ENCODE measurements at places on chromosomes 2 and 18.

GRCh38 chr2:2146969-2147900 is 183.8 kb downstream of the MYT1L start:
- no peak for DNase-seq

DNA sequence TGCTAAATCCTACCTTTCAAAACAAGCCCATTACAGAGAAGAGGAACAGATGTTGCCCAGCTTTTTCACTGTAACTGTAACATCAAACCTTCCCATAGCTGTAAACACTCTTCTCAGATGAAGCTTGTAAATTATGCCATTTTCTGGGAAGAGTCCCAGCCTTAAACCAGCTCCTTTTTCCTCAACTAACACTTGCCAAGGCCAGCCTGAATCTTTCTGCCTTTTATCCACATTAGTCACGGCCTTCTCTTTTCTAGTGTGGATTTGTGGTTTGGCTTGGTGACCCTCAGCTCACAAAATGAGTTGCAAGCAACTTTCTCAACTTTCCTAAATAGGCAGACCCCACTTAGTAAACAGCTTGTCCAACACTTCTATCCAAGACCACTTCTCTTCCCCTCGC is 90.2 kb downstream of the CABLES1 start:
- DNase-seq: no peak

DNA sequence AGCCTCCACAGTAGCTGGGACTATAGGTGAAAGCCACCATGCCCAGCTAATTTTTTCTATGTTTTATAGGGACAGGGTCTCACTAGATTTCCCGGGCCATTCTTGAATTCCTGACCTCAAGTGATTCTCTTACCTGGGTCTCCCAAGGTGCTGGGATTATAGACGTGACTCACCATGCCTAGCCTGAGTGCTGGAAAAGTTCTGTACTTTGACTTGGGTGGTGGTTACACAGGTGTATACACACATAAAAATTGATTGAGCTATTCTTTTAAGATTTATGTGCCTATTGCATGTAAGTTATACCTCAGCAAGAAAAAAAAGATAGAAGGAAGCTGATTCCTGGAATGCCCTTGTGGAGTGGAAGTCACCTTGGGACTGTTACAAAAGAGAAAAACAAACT is 34.8 kb upstream of the KCNF1 start:
- no peak for DNase-seq

- no peak for DNase-seq
Observed at GRCh38 chr2:157107877-157108276, 149.6 kb upstream of the GALNT5 start.

- DNase-seq: no peak
Observed at GRCh38 chr2:234322766-234323465, 174.0 kb downstream of the ARL4C start.

GRCh38 chr2:238912228-238912915 is 64.5 kb downstream of the TWIST2 start:
- DNase-seq: no peak

DNA sequence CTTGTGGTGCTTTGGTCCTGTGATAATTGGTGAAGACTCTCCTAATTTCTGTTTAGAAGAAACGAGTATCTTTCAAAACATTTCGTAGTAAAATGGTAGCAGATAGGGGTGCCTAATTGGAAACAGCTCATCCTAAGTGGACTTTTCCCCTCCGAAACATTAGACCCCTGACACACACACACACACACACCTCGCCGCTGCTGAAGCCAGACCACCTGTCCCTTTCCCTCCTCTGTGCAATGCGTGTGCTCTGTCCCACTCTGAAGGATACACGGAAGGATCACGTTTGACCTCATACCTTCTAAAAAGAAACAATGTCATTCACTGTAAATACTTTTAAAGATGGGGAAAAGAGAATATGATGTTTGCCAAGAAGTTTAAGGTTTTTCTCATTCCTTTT is 36.2 kb upstream of the TMEM87B start:
- DNase-seq: no peak

- no peak for DNase-seq
Observed at GRCh38 chr2:227471412-227471811, 544 bp upstream of the AGFG1 start.

- DNase-seq: no peak
Observed at GRCh38 chr2:100252811-100253698, 69.2 kb downstream of the LONRF2 start.

- DNase-seq: no peak
Observed at GRCh38 chr2:55839182-55839819, 84.3 kb downstream of the EFEMP1 start.

DNA sequence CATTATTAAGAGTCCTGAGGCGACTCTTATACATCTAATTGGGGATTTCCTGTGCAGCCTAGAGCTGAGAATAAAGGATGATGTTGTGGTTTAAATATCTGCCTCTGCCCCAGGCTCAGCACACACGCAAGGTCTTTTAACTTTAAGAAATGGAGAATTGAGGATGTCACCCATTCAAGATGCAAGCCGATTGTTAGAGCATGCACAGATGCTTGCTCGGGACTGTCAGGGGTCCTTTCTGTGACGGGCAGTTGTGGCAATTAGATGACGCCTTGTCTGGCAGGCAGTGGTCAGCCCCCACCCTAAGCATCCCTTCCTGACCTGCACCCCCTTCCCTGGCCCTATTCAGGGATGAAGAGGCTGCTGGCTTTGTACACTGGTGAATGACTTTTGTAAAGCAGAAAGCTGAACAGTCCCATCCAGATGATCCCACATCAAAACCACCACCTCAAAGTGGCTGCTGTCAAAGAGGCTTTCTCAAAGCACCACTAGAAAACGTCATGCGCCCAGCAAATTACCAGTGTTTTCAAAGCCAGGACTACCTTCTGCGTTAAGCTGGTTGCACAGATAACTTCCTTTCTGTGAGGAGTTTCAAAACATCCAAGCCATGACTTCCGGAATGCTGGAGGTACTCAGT is 23.7 kb downstream of the FAM178B start:
- peak; percentile 90 for DNase-seq

GRCh38 chr2:123840574-123840973 is 184.5 kb upstream of the CNTNAP5 start:
- no peak for DNase-seq

DNA sequence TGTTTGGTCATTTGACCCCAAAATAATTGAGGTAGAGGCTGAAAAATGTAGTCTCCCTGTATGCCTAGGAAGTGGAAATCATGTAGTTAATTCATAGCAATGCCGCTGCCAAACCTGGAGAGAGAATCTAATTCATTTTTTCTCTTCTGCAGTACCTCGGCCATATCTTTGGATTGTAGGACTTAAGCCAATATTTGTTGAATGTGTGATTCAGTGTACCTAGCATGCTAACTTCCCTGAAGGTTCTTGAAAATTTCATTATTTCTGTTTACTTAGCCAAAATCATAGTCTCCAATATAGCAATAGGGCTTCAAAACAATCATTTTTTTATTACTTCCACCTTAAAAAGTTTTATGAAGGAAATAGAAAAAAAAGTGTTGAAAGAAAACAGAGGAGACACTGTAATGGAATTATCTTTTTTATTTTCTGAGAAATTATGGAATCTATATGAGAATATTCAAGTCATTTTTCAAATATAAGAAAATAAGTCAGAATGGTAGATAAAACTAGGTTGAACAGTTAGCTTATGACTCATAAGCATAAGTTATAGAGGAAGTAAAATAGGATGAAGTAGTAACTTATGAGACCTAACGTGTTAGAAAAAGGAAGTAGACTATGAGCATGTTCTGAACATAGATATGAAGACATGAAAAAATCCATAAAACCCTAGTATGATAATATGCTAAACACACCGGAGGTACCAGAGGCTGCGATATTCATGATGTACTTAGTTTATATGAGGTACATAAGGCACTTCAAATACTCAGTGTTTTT is 35.2 kb upstream of the CDH19 start:
- no peak for DNase-seq

DNA sequence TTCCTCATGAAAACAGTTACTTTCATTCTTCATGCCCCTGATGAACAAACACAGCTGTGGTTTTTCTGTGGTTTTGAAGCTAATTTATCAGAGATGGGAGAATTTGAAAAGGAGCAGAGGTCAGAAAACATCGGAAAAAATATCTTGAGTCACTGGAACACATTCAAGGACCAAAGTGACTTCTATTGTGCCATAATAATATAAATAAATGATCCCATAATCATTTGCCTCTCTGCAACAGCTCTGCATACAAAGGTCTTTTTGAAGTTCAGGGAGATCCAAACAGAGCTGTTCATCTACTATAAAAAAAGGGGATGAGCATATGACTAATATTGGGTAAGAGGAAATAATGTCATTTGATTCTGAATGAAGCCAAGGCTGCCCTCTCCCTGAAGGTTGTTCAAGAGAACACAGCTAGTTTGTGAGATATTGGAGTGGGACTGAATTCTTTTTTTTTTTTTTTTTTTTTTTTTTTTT is 201.3 kb upstream of the GALNT5 start:
- no peak for DNase-seq

DNA sequence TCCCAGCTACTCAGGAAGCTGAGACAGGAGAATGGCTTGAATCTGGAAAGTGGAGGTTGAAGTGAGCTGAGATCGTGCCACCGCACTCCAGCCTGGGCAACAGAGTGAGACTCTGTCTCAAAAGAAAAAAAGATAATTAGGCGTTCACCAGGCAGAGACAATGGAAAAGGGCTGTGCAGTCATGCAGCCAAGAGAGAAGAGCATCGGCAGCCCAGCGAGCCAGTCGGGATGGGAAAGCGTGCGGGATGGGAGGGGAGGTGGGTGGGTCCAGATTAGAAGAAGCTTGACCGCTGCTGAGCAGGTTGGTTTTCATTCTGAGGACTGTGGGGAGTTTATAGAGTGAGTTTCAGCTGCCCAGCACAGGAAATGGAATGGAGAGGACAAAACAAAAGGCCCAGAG is 15.0 kb upstream of the CYS1 start:
- DNase-seq: no peak

GRCh38 chr2:101341901-101342624 is 33.6 kb upstream of the RNF149 start:
- peak; percentile 29 for DNase-seq

DNA sequence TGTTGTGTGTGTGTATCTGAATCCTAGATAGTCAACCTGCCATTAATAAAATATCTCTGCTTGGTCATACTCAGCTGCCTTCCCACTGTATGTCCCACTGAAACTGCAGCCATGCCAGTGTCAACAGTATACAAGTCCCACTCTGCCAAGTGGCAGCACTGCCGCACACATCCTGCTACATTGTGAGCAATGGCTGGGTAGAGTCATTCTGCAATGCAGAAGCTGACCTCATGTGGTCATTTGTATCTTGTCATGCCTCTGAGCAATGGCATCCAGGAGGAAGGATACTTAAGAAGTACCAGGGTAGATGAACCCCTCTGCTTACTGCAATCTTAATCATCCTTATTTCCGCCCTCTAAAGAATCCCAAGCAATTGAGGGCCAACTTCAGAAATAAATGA is 302.2 kb upstream of the DDX18 start:
- DNase-seq: no peak

GRCh38 chr2:1494257-1494656 is 81.0 kb downstream of the TPO start:
- no peak for DNase-seq

DNA sequence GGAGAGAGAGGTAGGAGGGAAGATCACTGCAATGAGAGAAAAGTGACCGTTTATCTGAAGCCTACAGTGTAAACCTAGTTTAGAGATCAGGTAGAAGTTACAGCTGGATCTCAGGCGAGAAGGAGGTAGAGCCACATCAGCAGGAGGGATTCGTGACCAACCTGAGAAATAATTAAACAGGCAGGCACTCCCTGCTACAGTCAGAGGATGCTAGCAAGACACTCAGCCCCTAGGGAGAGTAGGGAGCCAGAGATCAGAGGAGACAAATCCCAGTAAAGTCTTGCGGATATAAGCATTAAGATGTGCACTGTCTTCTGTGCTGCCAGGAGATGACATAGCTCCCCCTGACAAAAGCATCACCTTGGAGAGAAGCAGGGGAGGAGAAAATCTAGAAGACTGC is 629.1 kb upstream of the SLC39A10 start:
- DNase-seq: no peak

GRCh38 chr2:37232131-37232933 is 874 bp downstream of the NDUFAF7 start:
- no peak for DNase-seq

- DNase-seq: no peak
Observed at GRCh38 chr2:236691799-236692167, 122.2 kb downstream of the ACKR3 start.

GRCh38 chr2:197306696-197307040 is 3.9 kb downstream of the ANKRD44 start:
- no peak for DNase-seq

- DNase-seq: peak; percentile 59
Observed at GRCh38 chr2:134411828-134412638, 158.2 kb downstream of the MGAT5 start.

DNA sequence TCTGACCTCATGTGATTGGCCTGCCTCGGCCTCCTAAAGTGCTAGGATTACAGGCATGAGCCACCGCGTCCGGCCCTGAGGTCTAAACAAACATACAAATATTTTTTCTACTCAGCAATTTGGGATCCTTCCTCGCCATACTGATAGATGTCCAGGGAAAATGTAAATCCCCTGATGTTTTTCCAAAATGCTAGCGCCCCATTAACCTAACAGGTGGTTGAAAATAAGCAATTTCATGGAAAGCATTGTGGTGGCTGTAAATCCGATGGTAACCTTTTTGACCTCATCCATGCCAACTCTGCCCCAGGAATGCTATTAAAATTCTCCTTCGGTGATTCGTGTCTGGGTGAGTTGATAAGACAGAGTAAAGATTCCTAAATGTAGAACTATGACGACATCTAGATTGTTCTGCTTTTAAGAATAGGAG is 19.3 kb downstream of the GEMIN6 start:
- DNase-seq: no peak

DNA sequence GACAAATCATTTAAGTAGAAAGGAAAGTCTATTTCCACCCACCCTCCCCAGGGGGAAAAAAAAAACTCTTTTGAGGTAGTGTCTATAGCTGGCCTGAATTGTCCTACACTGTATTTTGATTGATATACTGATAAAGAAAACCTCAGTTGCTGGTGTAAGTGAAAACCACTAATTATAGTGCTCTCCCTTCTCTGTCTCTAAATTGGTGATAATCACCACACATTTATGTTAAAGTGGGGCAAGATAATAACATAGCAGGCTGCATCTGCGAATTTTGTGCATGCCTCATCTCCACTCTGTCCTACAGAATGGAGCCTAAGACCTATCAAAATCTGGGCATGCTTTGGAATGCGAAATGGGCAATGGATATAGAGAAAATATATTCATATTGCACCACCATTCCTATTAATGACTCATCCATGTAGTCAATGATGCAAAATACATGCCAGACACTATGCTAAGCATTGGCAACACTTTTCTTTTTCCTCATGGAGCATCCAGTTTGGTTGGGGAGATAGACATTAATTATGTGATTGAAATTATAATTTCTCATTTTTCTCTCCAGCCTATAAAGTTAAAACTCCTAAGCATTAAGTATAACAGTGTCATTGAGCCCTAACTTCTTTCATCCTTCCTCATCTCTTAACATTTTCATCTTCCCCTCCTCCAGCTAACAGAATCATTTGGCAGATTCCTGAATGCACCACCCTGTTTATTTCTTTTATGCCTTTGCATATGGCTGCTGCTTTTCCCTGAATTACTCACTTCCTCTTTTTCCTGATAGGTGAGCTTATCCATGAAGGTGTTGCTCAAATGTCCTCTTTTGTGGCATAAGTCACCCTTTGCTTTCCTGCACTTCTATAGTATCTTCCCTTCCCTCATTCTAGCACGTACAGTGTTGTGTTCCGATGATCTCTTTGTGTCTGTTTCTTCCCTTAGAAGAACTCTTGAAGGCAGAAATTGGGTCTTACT is 58.2 kb downstream of the SLC9A2 start:
- no peak for DNase-seq

Measured in T-helper 1 cell (primary cell).